ENCODE measurements at places on chromosomes 7 and 10. TPM values are rescaled to one million over a fixed set of nuclear protein-coding genes. Genes with fewer than 3 reads are reported as not detected.

- H3K4me3 ChIP-seq: no peak overlapping the region
- no peaks in the 10 kb centered on the region for H3K36me3 ChIP-seq
- no peak for DNase-seq
- no peak overlapping the region for H3K27ac ChIP-seq
- H3K4me1 ChIP-seq: no peaks in the 10 kb centered on the region
- no peaks in the 10 kb centered on the region for H3K27me3 ChIP-seq
Measured at GRCh38 chr7:156478486-156478885, 162.1 kb upstream of the RNF32 start.

GRCh38 chr7:124364283-124364682 is 331.4 kb upstream of the TMEM229A start:
- DNase-seq: no peak
- no peak overlapping the region for H3K4me3 ChIP-seq
- H3K27ac ChIP-seq: no peak overlapping the region
- H3K27me3 ChIP-seq: no peaks in the 10 kb centered on the region
- no peaks in the 10 kb centered on the region for H3K36me3 ChIP-seq

- H3K27me3 ChIP-seq: no peaks in the 10 kb centered on the region
Measured at GRCh38 chr7:78734626-78735025, 718.8 kb downstream of the MAGI2 start.

HOXA6 gene
- not detected for total RNA-seq

- H3K4me1 ChIP-seq: no peaks in the 10 kb centered on the region
- no peak overlapping the region for H3K4me3 ChIP-seq
- no peak overlapping the region for H3K27ac ChIP-seq
- no peaks in the 10 kb centered on the region for H3K27me3 ChIP-seq
- H3K36me3 ChIP-seq: no peaks in the 10 kb centered on the region
Measured at GRCh38 chr10:77201135-77202106, 436.2 kb downstream of the KCNMA1 start.

DNA sequence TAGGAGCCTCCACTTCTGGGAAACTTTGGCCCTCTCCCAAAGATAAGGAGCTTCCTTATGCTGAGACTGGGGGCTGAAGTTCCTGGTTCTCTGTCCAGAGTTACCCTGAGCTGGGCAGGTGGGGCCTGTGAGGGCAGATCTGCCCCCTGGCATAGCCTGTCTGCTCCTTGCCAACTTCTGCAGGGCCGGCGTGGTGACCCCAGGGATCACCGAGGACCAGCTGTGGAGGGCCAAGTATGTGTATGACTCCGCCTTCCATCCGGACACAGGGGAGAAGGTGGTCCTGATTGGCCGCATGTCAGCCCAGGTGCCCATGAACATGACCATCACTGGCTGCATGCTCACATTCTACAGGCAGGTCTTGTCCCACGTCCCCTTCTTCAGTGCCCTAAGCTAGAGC is 4.3 kb downstream of the SFXN3 start:
- no peak overlapping the region for H3K4me3 ChIP-seq
- no peaks in the 10 kb centered on the region for H3K27me3 ChIP-seq
- no peak overlapping the region for H3K27ac ChIP-seq
- DNase-seq: no peak
- H3K4me1 ChIP-seq: peaks cover 19% of the 10 kb centered on the region

- H3K4me1 ChIP-seq: peaks cover 77% of the 10 kb centered on the region
- no peaks in the 10 kb centered on the region for H3K27me3 ChIP-seq
- H3K4me3 ChIP-seq: no peak overlapping the region
- H3K27ac ChIP-seq: peak overlapping the region; percentile 94
Measured at GRCh38 chr10:80493522-80494051, 39.5 kb downstream of the TSPAN14 start.

DNA sequence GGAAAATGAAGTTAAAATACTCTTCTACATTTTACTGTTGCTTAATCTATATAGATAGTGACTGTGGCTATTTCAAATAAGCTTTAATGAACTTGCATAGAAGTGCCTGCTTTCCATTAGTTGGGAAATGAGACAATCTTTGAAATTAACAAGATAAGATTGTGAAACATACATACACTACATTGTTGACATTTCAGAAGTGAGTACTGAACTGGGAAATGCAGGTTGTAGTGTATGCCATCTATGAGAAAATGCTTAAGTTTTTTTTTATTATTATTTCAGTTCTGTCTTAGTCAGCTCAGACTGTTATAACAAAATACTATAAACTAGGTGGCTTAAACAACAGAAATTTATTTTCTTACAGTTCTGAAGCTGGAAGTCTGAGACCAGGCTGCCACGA is 49.6 kb upstream of the CSTF2T start:
- no peak for DNase-seq
- no peaks in the 10 kb centered on the region for H3K36me3 ChIP-seq
- no peaks in the 10 kb centered on the region for H3K4me1 ChIP-seq
- H3K27ac ChIP-seq: no peak overlapping the region
- H3K27me3 ChIP-seq: no peaks in the 10 kb centered on the region

DNA sequence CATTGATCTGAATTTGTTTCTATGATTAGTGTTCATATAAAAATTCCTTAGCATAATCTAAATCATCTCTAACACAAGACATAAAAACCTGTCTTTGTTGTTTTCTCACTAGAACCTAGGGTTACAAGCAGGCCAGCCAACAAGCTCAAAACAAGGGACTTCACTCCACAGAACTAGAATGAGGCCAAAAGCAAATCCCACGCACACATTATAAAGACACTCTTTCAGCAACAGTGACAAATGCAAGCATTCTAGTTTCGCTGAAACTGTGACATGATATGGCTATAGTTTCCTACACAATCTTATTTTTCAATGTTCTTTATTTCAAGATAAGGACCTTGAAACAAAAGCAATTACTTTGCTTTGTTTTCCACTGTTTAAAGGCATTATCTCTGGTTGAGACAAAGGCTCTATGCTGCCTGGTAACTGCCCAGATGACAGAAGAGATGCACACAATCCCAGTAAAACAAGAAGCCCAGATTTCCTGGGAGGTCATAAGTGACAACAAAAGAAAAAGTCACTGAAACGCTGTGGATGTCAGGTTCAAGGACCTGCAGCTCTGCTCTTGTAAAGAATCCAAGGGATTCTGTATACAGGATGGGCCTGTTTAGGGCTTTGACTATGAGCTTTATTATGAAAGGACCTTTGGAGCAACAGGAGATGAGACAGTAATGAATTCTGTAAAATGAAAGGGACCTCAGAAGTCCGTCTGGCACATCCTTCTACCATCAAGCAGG is 105.3 kb downstream of the SORCS1 start:
- no peaks in the 10 kb centered on the region for H3K36me3 ChIP-seq
- H3K27me3 ChIP-seq: no peaks in the 10 kb centered on the region
- no peaks in the 10 kb centered on the region for H3K4me1 ChIP-seq
- DNase-seq: no peak
- H3K4me3 ChIP-seq: no peak overlapping the region
- no peak overlapping the region for H3K27ac ChIP-seq

SLC26A5 gene
- total RNA-seq: not detected

GRCh38 chr10:128839701-128840100 is 627.3 kb upstream of the MGMT start:
- H3K4me3 ChIP-seq: no peak overlapping the region
- no peak for DNase-seq
- H3K27me3 ChIP-seq: no peaks in the 10 kb centered on the region
- H3K27ac ChIP-seq: no peak overlapping the region
- no peaks in the 10 kb centered on the region for H3K4me1 ChIP-seq

LFNG gene
- total RNA-seq: 10.6 TPM

DNA sequence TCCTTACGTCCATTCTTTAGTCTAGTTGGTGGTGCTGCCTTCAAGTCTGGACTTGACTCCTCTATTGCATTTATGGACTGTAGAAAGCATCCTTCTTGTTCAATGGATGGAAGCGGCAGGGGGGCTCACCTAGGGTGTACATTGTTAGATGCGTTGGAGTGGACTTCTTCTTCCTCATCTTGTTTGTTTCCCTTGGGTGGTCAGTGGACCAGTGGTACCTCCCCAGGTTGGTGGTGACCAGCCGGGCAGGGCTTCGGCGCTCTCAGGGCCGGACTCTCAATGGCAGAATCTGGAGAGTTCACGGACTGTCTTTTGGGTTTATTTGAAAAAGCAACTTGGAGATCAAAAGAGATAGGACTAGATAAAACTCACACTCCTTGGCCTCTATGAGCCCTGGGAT is 6.2 kb upstream of the BTBD16 start:
- H3K4me3 ChIP-seq: no peak overlapping the region
- no peak for DNase-seq
- H3K27ac ChIP-seq: no peak overlapping the region
- no peaks in the 10 kb centered on the region for H3K27me3 ChIP-seq

FLNC gene
- total RNA-seq: 10.7 TPM

DNA sequence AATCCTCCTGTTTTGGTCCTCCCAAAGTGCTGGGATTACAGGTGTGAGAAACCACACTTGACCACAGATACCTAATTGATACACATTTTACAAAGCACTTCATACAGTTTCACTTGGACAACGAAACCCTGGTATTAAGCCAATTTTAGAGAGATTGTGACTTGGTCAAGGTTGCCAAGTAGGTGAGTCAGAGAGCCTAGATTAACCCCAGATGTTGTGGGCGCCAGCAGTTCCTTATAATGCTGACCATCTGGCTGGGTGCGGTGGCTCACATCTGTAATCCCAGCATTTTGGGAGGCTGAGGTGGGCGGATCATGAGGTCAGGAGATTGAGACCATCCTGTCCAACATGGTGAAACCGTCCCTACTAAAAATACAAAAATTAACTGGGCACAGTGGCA is 4.9 kb upstream of the PHKG1 start:
- H3K4me1 ChIP-seq: no peaks in the 10 kb centered on the region
- no peaks in the 10 kb centered on the region for H3K27me3 ChIP-seq
- peaks cover 43% of the 10 kb centered on the region for H3K36me3 ChIP-seq

Data from esophagus squamous epithelium (tissue), 5 donors.